ENCODE measurements at places on chromosomes 2 and 18.

DNA sequence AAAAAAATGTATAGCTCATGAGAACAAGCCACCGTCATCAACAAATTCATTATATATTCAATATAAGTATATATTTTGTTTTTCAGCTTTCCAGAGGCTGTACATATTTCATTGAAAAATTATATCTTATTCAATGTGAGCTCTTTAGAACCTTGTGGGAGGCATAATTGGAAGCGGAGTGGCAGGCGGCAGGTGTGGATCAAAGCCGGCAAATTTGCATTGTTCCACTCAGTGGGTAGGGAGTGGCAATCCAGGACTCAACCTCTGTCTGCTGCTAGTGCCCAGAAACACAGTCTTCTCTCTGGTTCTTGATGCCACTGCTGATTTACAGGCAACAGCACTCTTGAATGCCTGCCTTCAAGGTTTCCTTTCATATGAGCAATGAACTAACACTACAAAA is 46.9 kb downstream of the GCA start:
- no peak for DNase-seq

- DNase-seq = no peak
Observed at GRCh38 chr2:203797712-203798111, 69.9 kb upstream of the CTLA4 start.

DNA sequence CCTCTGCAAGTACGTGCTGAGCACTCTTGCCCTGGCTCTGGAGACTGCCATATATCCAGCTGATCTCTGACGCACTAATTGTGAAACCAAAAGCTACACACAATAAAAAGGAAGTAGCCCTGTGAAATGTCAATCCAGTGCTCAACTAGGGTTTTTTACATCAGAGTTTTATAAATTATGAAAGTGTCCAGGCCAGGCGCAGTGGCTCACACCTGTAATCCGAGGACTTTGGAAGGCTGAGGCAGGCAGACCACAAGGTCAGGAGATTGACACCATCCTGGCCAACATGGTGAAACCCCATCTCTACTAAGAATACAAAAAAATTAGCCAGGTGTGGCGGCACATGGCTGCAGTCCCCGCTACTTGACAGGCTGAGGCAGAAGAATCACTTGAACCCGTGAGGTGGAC is 24.5 kb upstream of the PEX13 start:
- DNase-seq = no peak

DNA sequence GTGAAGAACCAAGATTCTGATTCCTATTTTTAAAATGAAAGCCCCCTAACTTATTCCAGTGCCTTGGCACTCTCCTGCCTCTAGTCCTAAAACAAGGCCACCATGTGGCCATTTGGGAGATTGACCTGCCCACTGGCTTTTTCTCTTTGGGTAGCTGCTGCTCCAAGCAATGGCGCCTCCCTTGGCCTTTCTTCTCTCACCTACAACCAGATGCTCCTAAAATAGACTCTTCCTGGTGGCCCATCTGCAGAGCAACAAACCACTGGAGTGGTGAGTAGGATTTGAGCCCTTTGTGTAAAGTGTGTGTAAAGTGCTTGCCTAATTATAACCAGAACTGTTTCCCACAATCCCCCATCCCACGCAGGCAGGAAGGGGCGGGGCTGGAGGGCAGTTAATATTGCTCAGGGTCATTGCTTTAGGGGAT is 114.2 kb downstream of the FHOD3 start:
- peak; percentile 27 for DNase-seq

- no peak for DNase-seq
Observed at GRCh38 chr18:58901143-58901542, 36.5 kb downstream of the ZNF532 start.

- DNase-seq = no peak
Observed at GRCh38 chr18:66638856-66639629, 35.2 kb upstream of the CDH19 start.

DNA sequence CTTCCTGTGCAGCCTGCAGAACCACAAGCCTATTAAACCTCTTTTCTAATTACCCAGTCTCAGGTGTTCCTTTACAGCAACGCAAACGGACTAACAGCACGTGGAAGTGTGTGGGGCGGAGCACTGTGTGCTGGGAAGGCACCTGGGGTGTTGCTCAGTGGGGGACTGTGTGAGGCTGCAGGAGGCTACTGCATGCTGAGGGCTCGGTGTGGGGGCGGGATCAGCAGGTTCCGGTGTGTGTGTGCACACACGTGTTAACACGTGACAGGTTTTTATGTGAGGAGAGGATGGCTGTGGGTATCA is 58.9 kb downstream of the ANKMY1 start:
- no peak for DNase-seq

- no peak for DNase-seq
Observed at GRCh38 chr2:234110219-234110618, 59.7 kb downstream of the SPP2 start.

DNA sequence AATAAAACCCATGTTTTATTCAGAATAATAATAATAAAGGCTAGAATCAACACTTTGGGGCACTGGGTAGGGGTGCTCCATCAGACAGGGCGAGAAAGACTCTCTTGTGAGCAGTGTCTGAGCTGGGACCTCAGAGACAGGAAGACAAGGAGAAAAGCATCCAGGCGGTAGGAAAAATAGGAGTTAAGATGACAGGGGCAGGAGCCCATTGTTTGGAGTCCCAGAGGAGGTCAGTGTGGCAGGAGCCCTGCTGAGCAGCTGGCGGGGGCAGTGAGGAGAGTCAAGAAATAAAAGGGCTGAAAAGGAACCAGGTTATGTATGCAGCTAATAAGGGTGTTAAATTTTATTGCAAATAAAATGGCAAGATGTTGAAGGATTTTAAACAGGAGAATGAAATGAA is 457.4 kb downstream of the FBXO15 start:
- DNase-seq = no peak

DNA sequence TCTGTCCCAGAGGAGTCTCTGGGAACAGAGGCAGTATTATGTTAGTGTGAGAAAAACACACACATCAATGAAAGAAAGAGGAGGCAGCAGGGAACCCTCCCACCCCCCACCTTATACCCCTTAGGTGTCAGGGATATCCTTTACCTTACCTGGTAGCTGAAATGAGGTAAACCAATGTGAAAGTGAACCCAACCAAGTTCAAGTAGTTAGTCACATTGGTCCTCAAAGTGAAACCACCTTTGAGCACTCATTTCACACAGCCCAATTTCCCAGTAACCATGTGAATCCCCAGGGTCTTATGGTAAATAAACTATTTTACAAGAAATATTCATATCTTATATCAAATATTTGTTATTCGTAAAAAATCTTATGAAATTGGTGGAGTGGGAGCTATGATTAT is 377.8 kb downstream of the LRATD1 start:
- DNase-seq = no peak

GRCh38 chr2:204706939-204707338 is 161.7 kb downstream of the PARD3B start:
- DNase-seq = no peak

GRCh38 chr2:9703701-9704221 is 73.0 kb upstream of the YWHAQ start:
- peak; percentile 79 for DNase-seq

- DNase-seq = no peak
Observed at GRCh38 chr2:43459446-43460173, 136.2 kb downstream of the THADA start.

GRCh38 chr2:208183972-208184705 is 5.7 kb downstream of the C2orf80 start:
- DNase-seq = no peak

DNA sequence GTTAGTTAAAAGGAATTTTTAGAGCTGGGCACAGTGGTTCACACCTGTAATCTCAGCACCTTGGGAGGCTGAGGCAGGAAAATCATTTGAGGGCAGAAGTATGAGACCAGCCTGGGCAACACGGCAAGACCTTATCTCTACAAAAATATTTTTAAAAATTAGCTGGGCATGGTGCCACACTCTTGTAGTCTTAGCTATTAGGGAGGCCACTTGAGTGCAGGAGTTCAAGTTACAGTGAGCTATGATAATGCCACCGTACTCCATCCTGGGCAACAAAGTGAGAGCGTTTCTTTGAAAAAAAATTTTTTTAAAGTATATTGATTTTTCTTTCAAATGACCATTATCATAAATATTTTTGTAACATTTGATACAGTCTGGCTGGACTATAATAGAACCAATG is 93.6 kb upstream of the FAM117B start:
- no peak for DNase-seq
